Hematopoietic multipotent progenitor cell treated with erythropoietin and hydrocortisone succinate and interleukin-3 and kit ligand, for 4 days (in vitro differentiated cells): ENCODE measurements at places on chromosomes 6 and 20.

DNA sequence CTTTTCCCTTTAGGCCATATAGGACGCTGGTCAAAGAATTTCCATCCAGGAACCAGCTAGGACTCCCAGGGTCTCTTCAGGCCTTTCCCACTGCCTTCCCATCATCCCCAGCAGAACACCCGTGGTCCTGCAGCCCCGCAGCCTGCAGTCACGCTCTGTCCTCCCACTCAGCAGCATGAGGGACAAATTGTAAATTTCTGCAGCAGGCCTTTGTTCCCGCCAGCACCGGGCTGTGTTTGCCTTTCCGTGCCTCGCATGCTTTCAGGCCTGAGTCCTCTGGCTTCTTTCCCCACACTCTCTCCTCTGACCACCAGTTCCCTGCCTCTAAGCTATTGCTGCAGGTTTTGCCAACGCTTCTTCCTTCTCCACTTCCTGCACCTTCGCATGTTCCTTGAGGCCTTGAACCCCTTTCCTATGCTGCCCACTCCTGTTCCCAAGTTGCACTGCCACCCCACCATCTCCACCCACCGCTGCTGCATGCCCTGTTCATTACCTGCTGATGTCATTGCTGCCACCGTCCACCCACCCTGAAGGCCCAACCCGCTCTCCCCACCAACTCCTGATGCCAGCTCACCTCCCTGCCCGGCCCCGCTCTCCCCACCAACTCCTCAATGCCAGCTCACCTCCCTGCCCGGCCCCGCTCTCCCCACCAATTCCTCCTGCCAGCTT lies 49.8 kb downstream of the RNASET2 start:
- DNase-seq, result no peak

- peak; percentile 34 for DNase-seq
Measured at GRCh38 chr6:2979819-2980464, 8.6 kb upstream of the SERPINB6 start.

DNA sequence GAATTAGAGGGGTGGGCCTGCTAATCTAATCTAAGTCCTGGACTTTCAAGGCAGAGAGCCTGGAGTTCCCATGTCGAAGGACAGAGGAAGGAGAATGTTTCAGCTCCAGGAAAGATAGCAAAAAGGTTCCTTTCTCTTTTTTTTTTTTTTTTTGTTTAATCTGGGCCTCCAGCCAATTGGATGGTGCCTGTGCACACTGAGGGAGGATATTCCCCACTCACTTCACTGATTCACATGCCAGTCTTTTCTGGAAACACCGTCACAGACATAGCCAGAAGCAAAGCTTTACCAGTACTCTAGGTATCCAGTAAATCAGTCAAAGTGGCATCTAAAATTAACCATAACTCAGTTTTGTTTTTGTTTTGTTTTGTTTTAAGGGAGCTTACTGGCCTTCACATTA lies 721.1 kb downstream of the TENT5A start:
- no peak for DNase-seq

- DNase-seq, result no peak
Measured at GRCh38 chr6:39227476-39227875, 1.8 kb downstream of the KCNK5 start.

GRCh38 chr6:51398793-51399192 lies 580.1 kb downstream of the TFAP2B start:
- DNase-seq, result no peak

GRCh38 chr6:5506597-5506996 lies 245.3 kb downstream of the FARS2 start:
- no peak for DNase-seq

DNA sequence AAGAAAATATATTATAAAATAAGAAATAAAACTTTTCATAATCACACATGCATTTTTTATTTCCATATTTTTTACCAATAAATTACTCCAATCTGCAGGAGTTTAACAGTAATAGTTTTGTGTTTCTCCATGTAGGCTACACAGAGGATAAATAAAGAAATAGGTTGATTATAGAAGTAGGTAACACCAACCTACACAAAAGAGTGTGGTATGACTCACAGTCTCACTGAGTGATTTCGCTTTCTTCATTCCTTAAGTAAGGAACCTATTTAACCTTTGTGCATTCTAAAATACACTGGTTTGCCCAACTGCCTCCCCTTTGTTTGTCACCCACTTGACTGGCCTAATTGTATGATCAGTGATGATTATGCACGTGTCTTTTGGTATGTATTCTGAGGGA lies 244.2 kb upstream of the RIMS1 start:
- no peak for DNase-seq
